ENCODE measurements at places on chromosomes 4 and X. TPM values are rescaled to one million over a fixed set of nuclear protein-coding genes. Genes with fewer than 3 reads are reported as not detected.

Gene ZNF330
- 21.5 TPM for total RNA-seq

Gene AADAT
- total RNA-seq, result 13.9 TPM

Gene SHOX
- total RNA-seq, result not detected

Gene FRMD7
- not detected for total RNA-seq

Gene NHSL2
- total RNA-seq, result 16.9 TPM

Gene SSX3
- total RNA-seq, result not detected

Gene HTN3
- total RNA-seq, result not detected

Gene GAGE12C
- total RNA-seq, result not detected

Gene PRDM8
- total RNA-seq, result 51.4 TPM

Gene CITED1
- total RNA-seq, result 13.2 TPM

Gene TEX11
- total RNA-seq, result not detected

Gene PAGE5
- total RNA-seq, result not detected

Gene PPP2R2C
- 295 TPM for total RNA-seq

Gene NSDHL
- total RNA-seq, result 20.1 TPM

Gene DOK7
- total RNA-seq, result 0.77 TPM

Gene STAP1
- total RNA-seq, result not detected

Gene GAGE13
- not detected for total RNA-seq

Gene PDE5A
- 3.2 TPM for total RNA-seq

Gene AR
- total RNA-seq, result 3.4 TPM

Gene TMEM187
- 12.8 TPM for total RNA-seq

Gene TMPRSS11F
- total RNA-seq, result not detected

Gene MAGEE2
- total RNA-seq, result 4.1 TPM

Gene ATP2B3
- 35.5 TPM for total RNA-seq

Gene RS1
- total RNA-seq, result 0.40 TPM

Gene CXCL5
- total RNA-seq, result 0.90 TPM

Gene ADRA2C
- 5.1 TPM for total RNA-seq

Gene PCYT1B
- total RNA-seq, result 27.5 TPM

Data from dorsolateral prefrontal cortex (tissue), 122 donors.